ENCODE measurements at places on chromosomes 7 and 10.

- no peak for DNase-seq
Observed at GRCh38 chr7:128067983-128068382, 36.7 kb upstream of the LRRC4 start.

GRCh38 chr7:4960363-4960762 lies 1.4 kb upstream of the MMD2 start:
- no peak for DNase-seq

DNA sequence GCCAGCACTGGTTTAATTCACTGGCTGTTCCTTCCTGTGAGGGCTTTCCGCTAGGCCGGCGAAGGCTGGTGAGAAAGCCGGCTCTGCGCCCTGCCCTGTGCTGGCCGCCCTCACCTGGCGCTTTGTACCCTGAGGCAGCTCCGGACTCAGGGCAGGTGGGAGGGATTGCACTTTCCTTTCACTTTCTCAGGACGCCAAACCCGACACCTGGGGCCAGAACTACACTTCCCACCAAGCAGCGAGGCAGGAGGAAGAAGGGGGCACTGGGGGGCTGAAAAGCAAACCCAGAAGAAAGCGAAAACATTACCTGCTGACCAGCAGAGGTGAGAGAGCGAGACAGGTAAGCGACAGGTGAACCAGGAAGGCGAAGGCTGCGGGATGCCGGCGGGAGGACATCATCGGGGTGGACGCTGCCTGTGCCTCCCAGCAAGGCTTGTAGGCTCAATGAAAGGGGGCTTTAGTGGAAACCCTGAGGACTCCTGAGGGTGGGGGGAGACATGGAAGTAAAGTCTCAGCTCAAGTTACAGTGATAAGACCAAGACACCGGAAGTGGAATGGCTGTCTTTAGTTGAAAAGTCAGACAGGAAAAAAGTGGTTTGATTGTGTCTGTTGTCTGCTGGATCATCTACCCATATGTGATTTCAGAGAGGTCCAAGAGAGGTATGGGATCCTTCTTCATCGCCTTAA lies at the start of gene RAB19:
RAB19 (plus strand) TSS at position 181 of the 687 bp plus-strand sequence. CDS start 3,589 bp downstream, outside the sequence.
- no peak for DNase-seq

GRCh38 chr7:2923886-2924574 lies 79.9 kb upstream of the GNA12 start:
- DNase-seq, result no peak

DNA sequence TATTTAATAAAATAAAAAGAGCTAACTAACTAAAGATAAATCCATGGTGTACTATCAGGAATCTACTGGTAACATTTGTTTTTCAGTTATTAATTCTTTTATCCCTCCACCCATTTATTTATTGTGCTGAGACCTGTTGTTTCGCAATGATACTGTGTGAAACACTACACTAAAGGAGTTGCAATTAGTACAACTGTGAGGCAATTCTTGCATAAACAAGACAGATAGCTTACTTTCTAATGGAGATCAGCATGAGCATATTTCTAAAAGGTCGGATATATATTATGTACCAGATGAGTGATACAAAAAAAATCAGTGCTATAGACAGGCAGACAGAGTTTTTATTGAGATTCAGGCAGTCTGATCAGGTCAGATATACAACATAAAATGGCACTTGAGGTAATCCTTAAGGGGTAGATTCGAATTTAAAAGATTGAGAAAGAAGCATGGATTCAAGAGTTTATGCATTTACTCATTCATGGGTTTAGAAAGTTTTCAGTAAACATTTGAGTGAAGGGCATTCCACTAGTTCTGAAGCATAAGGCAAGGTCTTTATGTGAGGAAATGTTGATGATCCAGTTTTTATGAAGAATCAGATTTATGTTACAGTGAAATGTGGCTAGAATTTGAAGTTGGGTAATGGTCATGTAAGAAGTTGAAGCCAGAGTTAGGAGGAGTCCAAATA lies 147.6 kb downstream of the POLR1F start:
- no peak for DNase-seq

DNA sequence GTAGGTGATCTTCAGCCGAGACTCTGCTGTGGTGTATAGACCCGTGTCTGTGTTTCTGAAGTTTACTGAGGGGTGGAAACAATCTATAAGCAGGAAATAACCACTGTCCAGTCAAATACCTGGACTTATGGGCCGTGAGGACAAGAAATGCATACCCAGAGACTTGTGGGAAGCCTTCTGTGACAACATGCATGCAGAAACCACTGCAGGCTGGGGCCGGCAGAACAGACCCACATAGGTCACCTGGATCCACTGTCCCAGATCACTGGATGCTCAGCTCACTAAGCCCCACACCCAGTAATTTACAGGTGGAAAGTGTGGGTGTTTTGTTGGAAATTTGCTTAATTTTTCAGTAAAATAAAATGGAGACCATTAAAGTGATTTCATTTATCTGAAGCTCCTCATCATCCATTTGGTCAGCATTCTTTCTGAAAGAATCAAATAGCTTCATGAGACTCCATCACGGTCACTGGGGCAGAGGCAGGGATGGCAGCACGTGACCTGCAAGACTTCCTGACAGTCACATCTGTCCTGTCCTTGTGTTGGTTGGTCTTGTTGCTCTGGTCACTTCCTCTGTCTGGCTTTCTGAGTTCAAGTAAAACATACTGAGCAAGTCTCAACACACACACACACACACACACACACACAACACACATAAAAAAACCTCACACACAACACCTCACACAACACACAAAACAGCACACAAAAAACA lies 108.3 kb downstream of the TNS3 start:
- no peak for DNase-seq
